T-cell (primary cell): ENCODE measurements at places on chromosomes 2 and 18.

DNA sequence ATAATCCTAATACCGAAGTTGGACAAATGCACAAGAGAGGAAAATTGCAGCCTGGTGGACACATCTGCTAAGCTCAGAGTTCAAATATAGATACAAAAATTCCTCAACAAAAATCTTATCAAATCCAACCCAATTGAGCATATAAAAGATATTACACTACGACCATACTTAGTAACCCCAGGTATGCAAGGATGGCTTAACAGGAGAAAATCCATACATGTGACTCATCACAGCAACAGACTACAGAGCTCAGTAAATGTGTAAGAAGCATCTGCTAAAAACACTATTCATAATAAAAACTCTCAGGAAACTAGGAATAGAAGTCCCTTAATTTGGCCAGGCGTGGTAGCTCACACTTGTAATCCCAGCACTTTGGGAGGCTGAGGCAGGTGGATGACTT is 28.3 kb downstream of the HS6ST1 start:
- H3K4me3 ChIP-seq: no peak overlapping the region
- no peak overlapping the region for H3K27ac ChIP-seq
- peaks cover 3% of the 10 kb centered on the region for H3K36me3 ChIP-seq
- H3K4me1 ChIP-seq: peaks cover 4% of the 10 kb centered on the region
- H3K27me3 ChIP-seq: no peaks in the 10 kb centered on the region

GRCh38 chr2:158984604-158985135 is 16.2 kb downstream of the TANC1 start:
- no peak overlapping the region for H3K27ac ChIP-seq
- no peaks in the 10 kb centered on the region for H3K4me1 ChIP-seq
- no peak for DNase-seq
- no peaks in the 10 kb centered on the region for H3K36me3 ChIP-seq

DNA sequence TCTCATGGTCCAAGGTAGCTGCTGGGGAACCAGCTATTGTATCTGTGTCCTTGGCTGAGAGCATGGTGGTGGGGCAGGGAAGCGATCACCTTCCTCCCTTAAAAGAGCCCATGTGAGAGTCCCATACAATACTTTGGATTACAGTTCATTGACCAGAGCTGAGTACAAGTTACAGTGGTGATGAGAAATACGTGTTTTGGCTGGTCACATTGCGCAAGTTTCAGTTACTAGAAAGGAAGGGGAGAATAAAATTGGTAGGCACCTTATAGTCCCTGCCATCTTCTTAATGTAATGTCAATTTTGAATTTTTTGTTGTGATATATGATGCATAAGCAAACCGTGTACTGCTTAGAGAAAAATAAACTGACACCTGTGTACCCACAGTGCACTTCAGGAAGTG is 67.7 kb downstream of the ZNF407 start:
- H3K4me1 ChIP-seq: no peaks in the 10 kb centered on the region
- no peak overlapping the region for H3K27ac ChIP-seq
- peaks cover 6% of the 10 kb centered on the region for H3K36me3 ChIP-seq
- DNase-seq: no peak
- no peak overlapping the region for H3K4me3 ChIP-seq

- peaks cover 34% of the 10 kb centered on the region for H3K36me3 ChIP-seq
- no peaks in the 10 kb centered on the region for H3K27me3 ChIP-seq
- no peaks in the 10 kb centered on the region for H3K4me1 ChIP-seq
- DNase-seq: no peak
- H3K4me3 ChIP-seq: no peak overlapping the region
These were observed 73.4 kb upstream of the CHAC2 start for GRCh38 chr2:53694096-53694771.

DNA sequence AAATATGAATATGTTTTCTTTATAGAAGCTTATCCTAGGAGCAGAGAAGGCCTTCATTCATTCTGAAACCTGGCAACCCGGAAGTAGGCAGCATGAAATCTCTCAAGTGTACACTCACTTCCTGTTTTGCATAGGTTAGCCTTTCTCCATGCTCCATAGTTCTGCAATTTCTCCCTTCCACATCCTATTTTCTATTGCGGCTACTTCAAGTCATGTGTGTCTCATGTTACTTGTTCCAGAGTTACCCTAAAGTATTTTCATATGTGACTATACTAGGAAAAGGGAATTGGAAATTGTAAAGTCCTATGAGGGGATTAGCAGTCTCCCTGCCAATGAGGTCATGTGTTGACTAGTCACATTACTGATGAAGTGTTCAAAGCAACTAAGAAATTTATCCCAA is 320.6 kb downstream of the NCKAP5 start:
- H3K27me3 ChIP-seq: no peaks in the 10 kb centered on the region
- no peak overlapping the region for H3K27ac ChIP-seq
- DNase-seq: no peak
- H3K36me3 ChIP-seq: no peaks in the 10 kb centered on the region
- H3K4me3 ChIP-seq: no peak overlapping the region

DNA sequence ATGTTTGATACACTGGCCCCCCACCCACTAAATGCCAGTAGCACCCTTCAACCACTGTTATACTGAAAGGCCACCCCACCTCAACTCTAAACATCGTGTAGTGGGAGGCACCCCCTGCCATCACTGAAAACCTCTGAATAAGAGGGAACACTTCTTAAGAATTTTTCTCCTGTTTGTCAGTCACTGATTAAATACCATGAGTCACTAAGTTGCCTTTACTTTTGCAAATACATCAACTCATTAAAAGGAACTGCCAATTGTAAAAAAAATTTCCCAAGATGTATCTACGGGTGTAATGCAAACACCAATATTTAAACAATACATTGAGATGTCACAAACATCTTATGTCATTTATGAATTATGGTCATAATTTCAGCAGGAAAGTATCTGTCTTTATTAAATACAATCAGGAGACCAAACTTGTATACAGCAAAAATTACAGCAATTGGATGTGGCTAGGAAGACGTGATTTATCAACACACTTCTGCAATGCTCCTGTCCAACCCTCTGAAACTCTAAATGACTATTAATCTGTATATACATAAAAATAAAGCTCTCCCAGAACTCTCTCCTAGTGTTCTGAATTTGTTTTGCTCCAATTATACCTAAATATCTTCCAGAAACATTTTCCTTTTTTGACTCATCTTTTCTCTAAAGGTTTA is 144.1 kb upstream of the STK17B start:
- H3K4me1 ChIP-seq: no peaks in the 10 kb centered on the region
- no peak overlapping the region for H3K4me3 ChIP-seq
- no peaks in the 10 kb centered on the region for H3K27me3 ChIP-seq
- H3K27ac ChIP-seq: no peak overlapping the region
- H3K36me3 ChIP-seq: no peaks in the 10 kb centered on the region

GRCh38 chr2:227871375-227871791 is at the start of gene DAW1:
Gene DAW1, plus strand, starts transcription at chr2:227871631. Its CDS starts 59 bp downstream, at chr2:227871690.
- no peaks in the 10 kb centered on the region for H3K36me3 ChIP-seq
- peaks cover 7% of the 10 kb centered on the region for H3K4me1 ChIP-seq
- H3K4me3 ChIP-seq: peak within 1 kb of the TSS; percentile 54
- peak; percentile 33 for DNase-seq
- peaks cover 4% of the 10 kb centered on the region for H3K27me3 ChIP-seq
- H3K27ac ChIP-seq: no peak within 1 kb of the TSS

GRCh38 chr2:189131991-189132390 is 47.6 kb downstream of the COL5A2 start:
- no peak overlapping the region for H3K4me3 ChIP-seq
- DNase-seq: no peak
- no peaks in the 10 kb centered on the region for H3K27me3 ChIP-seq

DNA sequence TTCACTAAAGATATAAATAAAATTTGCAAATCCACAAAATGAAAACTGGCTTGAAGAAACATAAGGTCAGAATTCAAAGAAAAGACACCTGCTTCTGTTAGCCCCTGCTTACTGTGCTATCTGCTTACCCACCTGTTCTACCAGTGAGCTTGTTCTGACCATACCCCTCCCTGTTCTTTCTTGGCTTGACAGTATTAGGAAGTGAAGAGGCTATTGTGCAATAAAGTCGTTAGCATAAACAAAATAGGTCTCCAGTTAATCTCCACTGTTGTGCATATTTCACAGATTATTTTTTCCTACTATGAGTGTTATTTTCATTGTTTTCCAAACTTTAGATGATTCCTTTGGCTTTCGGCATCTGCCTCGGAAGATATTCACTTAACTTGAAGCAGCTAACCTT is 322.1 kb downstream of the CCDC85A start:
- no peaks in the 10 kb centered on the region for H3K27me3 ChIP-seq
- no peaks in the 10 kb centered on the region for H3K4me1 ChIP-seq
- H3K27ac ChIP-seq: no peak overlapping the region
- DNase-seq: no peak
- no peaks in the 10 kb centered on the region for H3K36me3 ChIP-seq
- H3K4me3 ChIP-seq: no peak overlapping the region

- DNase-seq: no peak
- H3K27me3 ChIP-seq: no peaks in the 10 kb centered on the region
- no peaks in the 10 kb centered on the region for H3K36me3 ChIP-seq
These were observed 58.8 kb upstream of the CRIM1 start for GRCh38 chr2:36296798-36297197.

GRCh38 chr2:96798733-96799622 is 17.1 kb upstream of the CNNM3 start:
- no peak overlapping the region for H3K4me3 ChIP-seq
- no peak for DNase-seq
- peaks cover 5% of the 10 kb centered on the region for H3K36me3 ChIP-seq
- H3K27me3 ChIP-seq: no peaks in the 10 kb centered on the region
- H3K4me1 ChIP-seq: peaks cover 24% of the 10 kb centered on the region

- H3K4me1 ChIP-seq: no peaks in the 10 kb centered on the region
- H3K27me3 ChIP-seq: no peaks in the 10 kb centered on the region
- no peak overlapping the region for H3K27ac ChIP-seq
- no peak for DNase-seq
- no peaks in the 10 kb centered on the region for H3K36me3 ChIP-seq
- H3K4me3 ChIP-seq: no peak overlapping the region
These were observed 497.2 kb upstream of the SYT4 start for GRCh38 chr18:43774497-43774896.

DNA sequence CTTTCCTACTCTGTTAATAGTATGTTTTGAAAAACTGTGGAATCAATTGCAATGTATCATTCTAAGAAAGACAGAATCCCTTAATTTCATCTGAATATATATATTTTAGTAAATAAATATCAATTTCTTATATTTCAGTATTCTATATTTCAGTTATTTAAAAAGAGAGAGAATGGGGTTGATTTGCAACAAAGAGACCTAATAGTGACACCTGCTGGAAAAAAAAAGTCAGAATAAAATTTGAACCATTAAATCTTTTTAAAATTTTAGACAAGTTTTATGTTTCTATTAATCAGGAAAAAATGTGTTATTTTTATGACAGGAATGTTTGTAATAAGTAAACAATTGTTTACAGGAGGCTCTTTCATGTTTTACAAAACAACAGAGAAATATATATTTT is 20.7 kb upstream of the CCNT2 start:
- H3K27ac ChIP-seq: no peak overlapping the region
- no peaks in the 10 kb centered on the region for H3K27me3 ChIP-seq
- H3K4me3 ChIP-seq: no peak overlapping the region
- DNase-seq: no peak
- H3K4me1 ChIP-seq: no peaks in the 10 kb centered on the region

- H3K4me3 ChIP-seq: no peak overlapping the region
- DNase-seq: no peak
- H3K27ac ChIP-seq: no peak overlapping the region
- no peaks in the 10 kb centered on the region for H3K4me1 ChIP-seq
- H3K36me3 ChIP-seq: no peaks in the 10 kb centered on the region
These were observed 875.1 kb downstream of the SLC4A3 start for GRCh38 chr2:220502539-220502938.

GRCh38 chr2:69755862-69756467 is 14.0 kb downstream of the ANXA4 start:
- no peak overlapping the region for H3K27ac ChIP-seq
- H3K27me3 ChIP-seq: no peaks in the 10 kb centered on the region
- H3K36me3 ChIP-seq: no peaks in the 10 kb centered on the region
- no peak overlapping the region for H3K4me3 ChIP-seq
- DNase-seq: no peak

GRCh38 chr2:200193791-200194190 is 112.7 kb upstream of the SPATS2L start:
- H3K27ac ChIP-seq: no peak overlapping the region
- H3K4me3 ChIP-seq: no peak overlapping the region
- no peak for DNase-seq
- no peaks in the 10 kb centered on the region for H3K36me3 ChIP-seq
- H3K27me3 ChIP-seq: peaks cover 6% of the 10 kb centered on the region
- no peaks in the 10 kb centered on the region for H3K4me1 ChIP-seq

GRCh38 chr18:24048261-24048660 is 33.7 kb downstream of the TTC39C start:
- no peaks in the 10 kb centered on the region for H3K36me3 ChIP-seq
- no peak for DNase-seq
- no peak overlapping the region for H3K4me3 ChIP-seq
- H3K4me1 ChIP-seq: peaks cover 23% of the 10 kb centered on the region
- no peaks in the 10 kb centered on the region for H3K27me3 ChIP-seq

DNA sequence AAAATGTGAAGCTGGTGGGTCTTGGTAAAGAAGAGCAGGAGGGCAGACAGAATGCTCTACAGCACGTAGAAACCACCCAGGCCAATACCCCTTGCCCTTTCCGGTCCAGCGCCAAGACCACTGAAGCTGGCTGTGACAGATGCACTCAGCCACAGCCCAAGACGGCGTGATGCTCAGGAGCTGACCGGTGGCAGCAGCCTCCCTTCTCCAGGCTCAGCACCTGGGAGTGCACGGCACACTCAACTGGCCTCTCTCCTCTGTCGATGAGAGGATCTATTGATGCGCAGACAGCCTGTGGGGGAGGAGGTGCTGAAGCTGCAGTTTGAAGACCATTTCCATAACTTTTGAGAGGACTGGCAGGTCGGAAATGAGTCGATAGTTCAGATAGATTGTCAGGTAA is 141.0 kb upstream of the MYT1L start:
- H3K4me3 ChIP-seq: no peak overlapping the region
- no peaks in the 10 kb centered on the region for H3K36me3 ChIP-seq
- H3K27me3 ChIP-seq: no peaks in the 10 kb centered on the region
- H3K27ac ChIP-seq: no peak overlapping the region

DNA sequence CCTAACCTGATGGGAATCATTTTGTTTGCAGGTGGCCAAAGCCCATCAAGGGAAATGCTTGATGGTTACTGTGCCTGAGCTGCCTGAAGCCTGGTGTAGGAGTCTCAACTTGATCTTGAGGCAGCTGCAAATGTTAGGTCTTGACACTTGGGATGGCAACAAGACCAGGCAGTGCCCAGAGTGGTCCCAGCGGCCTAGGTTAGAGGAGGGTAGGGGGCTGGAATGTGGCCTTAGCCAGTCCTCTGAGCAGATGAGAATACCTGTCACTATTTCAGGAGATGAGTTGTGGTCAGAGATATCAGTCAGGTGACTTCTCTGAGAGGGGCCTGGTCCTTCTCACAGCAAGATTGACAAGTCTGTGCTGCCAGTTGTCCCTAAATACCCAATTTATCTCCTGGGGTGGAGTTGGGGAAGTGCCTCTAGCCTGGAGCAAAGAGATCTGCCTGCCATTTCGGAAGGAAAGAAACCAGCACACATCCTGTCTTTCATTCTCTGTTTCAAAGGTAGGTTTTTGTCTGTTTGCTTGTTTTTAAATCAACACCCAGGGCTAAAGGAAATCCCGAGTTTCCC is 13.4 kb downstream of the SPTBN1 start:
- DNase-seq: no peak
- peaks cover 2% of the 10 kb centered on the region for H3K4me1 ChIP-seq
- H3K27ac ChIP-seq: no peak overlapping the region
- H3K4me3 ChIP-seq: no peak overlapping the region
